ENCODE measurements at places on chromosomes 12 and 14.

DNA sequence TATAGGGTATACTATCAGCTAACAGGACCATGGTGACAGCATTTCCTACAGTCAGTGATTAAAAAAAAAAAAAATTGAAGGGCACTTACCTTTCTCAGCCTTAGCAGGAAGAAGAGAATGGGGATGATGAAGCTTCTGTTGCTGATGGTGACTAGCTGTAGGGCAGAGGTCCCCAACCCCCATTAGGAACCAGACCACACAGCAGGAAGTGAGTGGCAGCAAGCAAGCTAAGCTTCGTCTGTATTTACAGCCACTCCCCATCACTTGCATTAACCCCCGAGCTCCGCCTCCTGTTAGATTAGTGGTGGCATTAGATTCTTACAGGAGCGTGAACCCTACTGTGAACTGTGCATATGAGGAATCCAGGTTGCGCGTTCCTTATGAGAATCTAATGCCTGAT, 91.3 kb upstream of the USP44 start:
- no peak for DNase-seq

DNA sequence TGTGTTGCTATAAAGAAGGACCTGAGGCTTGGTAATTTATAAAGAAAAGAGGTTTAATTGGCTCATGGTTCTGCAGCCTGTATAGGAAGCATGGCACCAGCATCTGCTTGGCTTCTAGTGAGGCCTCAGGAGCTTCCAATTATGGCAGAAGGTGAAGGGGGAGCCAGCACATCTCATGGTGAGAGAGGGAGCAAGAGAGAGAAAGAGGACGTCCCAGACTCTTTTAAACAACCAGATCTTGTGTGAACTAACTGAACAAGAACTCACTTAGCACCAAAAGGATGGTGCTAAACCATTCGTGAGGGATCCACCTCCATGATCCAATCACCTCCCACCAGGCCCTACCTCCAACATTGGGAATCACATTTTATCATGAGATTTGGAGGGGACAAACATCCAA, 6.1 kb upstream of the SNAPC1 start:
- DNase-seq, result no peak

- DNase-seq, result no peak
These were observed 128.0 kb downstream of the RFLNA start for GRCh38 chr12:124422570-124423523.

DNA sequence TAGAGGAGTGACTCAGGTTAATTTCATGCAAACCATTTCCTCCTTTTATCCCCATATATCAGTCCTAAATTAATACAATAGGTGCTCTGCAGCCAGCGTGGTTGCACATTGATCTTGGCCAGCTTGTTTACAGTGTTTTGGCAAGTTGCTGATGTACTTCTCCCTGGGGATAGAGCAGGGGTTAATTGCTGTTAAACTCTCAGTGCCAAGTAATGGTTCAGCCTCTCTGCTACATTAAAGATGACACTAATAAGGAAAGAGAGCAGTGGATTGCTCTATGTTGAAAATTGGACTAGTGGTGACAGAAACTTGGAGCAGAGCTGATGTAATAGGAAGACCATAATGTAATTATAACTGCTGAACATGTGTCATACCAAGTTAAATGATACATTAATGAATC, 717.5 kb downstream of the RERGL start:
- no peak for DNase-seq

- peak; percentile 4 for DNase-seq
These were observed 275.5 kb downstream of the DPF3 start for GRCh38 chr14:72618424-72618823.

GRCh38 chr14:102472791-102473150, 36.8 kb downstream of the ANKRD9 start:
- DNase-seq, result no peak

GRCh38 chr12:110693731-110694130, 4.8 kb upstream of the HVCN1 start:
- no peak for DNase-seq

- no peak for DNase-seq
These were observed 725 bp downstream of the RIMBP2 start for GRCh38 chr12:130715150-130715997.

GRCh38 chr12:58176296-58176869, 235.0 kb downstream of the ATP23 start:
- no peak for DNase-seq

DNA sequence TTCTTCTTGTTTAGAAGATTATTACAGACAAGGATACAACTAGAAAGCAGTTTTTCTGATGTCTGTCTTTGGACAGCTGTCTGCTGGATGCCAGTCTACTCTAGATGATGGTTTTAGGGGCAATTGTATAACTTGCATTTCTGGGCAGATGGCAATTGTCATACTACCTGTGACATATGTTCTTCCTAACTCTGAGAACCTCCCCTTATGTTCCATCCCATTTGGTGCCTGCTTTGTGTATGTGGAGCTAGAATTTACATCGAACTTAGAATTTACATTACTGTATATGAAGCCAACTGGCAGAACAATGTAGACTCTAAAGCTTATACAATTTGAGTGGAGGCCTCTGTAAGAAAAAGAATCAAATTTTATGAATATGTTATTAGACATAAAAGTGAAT, 430.2 kb upstream of the SEL1L start:
- no peak for DNase-seq

DNA sequence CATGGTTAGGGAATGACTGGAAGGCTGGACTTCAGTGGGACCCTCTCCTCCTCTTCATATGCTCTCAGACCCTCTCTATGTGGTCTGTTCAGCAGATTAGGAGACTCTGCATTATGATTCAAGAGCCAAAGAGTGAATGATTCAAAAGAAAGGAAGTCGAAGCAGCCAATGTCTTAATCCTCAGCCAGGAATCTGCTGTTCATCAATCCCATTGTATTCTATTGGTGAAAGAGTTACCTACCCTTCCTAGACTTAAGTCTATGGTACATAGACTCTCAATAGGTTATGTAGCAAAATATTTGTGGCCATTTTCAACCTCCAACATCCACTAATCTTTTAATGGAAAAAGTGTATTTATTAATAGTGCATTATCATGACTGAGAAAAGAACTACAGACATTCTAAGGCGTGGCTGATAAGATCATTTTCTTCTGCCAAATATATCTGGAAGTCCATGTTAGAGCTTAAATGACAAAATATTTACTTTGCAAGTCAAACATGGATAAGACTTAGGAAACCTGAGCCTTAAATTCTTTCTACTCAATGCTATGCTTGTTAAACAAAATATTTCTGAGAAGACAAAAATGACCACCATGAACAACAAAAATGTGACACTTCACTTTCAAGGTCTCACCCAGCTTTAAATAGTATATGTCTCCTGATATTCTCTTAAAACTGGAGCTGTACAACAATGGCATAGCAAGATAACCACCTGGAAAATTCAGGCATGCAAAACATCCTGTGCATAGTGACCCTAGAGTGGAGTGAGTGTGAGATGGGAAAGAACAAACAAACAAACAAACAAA, 1100.6 kb downstream of the GALC start:
- DNase-seq, result no peak

GRCh38 chr14:51546099-51546498, 105.6 kb upstream of the FRMD6 start:
- no peak for DNase-seq

- no peak for DNase-seq
These were observed 389.9 kb downstream of the ADAMTS20 start for GRCh38 chr12:43162138-43162537.

GRCh38 chr12:89883630-89884389, 175.2 kb upstream of the ATP2B1 start:
- DNase-seq, result no peak

DNA sequence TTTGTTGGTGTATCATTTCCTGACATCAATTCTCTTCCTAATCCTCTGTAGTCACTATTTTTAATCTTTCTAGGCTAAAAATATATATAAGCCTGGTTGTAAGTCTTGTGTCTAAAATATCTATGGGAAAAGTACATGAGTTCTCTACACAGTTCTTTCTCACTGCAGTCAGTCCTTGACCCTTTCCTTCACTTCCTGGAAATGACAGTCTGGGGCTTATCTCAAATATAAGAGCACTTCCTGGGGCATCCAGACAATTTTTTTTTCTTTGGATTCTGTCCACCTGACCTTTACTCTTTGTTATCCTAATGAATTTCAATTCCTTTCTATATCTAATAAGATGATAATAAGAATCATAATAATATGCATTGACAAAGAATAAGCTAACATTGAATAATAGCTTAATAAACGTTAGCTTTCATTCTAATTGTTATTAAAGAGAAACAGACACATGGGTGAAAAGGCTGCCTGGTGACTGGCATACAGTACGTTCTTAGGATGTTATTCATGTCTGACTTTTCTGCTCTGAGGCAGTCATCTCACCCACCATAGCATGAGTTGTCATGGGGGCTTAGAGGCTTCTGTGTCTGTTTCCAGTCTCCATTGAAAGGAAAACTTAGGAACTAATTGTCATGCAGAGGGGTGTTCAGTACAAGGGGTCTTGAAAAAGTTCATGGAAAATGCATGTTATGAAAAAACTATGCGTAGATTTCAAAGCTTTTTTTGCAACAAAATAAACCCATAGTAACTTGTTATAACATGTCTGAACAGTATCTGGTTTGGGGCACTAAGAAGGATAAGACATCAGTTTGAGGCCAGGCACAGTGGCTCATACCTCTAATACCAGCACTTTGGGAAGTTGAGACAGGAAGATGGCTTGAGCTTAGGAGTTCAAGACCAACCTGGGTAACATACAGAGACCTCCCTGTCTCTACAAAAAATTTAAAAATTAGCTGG, 66.2 kb upstream of the DNM1L start:
- DNase-seq, result no peak

GRCh38 chr14:98592611-98593170, 679.3 kb downstream of the BCL11B start:
- DNase-seq, result no peak

DNA sequence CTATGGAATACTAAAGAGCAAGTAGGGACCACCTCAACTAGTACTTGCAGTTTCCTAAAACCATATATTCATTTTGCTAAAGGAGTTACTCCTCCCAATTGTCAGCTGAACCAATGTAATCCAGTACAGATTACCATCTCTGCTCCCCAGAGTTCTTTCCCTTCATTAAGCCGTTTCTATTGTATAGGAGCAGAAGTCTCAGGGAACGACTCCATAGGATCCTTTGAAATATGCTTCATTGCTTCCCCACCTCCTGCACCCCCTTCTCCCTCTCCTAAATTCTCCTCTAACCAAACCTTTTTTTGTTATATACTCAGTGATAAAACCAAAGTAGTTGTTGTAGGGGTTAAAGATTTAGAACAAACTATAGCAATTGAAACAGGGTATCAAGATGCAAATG, 30.7 kb upstream of the LALBA start:
- DNase-seq, result no peak

- no peak for DNase-seq
These were observed 50.9 kb upstream of the BCL2L14 start for GRCh38 chr12:12019881-12020280.

- no peak for DNase-seq
These were observed 127.5 kb downstream of the MED13L start for GRCh38 chr12:116150001-116150400.

DNA sequence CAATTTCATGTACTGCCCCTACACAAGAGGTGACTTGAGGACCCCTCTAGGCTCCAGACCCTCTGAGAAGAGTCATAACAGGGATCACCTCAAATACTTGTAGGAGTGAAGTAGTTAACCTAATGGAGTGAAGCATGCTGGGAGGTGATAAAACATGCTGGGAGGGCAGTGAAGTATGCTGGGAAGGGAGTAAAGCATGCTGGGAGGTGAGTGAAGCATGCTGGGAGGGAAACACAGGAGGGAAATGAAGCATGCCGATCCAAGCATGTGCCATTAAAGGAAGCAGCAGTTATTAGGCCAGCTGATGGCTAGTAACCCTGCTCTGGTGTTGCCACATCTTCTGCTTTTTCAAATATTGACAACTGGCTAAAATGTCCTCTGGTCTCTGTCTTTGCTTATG, 70.7 kb upstream of the TRHDE start:
- DNase-seq, result no peak

DNA sequence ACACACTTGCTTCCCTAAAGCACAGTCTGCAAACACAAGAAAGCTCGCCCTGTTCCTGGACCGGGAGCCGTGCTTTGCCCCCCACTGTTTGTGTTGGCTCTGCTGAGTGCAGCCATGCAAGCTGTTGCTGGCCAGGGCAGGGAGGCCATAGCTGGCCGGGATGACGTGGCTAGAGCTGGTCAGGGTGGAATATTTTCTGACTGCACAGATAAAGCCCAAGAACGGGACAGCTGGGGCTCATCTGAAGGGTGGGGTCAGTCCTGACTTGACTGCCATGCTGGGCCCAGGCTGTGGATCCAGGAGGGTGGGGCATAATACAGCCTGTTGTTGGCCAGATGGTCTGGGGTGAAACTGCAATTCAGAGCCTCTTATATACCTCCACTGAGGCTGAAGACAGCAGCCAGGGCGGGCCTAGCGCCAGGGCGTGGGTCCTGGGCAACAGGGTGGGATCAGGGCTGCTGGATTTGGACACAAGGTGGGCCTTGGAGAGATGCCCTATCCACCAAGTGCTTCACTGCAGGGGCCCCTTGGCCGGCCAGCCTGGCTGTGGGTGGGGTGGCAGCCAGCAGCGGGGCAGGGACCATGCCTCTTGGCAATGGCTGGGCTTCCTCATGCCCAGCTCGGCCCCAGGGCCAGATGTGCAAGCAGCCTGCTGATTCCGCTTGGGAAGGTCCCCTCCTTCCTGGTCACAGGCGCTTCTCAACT, 14.8 kb downstream of the KMT5A start:
- DNase-seq, result no peak

DNA sequence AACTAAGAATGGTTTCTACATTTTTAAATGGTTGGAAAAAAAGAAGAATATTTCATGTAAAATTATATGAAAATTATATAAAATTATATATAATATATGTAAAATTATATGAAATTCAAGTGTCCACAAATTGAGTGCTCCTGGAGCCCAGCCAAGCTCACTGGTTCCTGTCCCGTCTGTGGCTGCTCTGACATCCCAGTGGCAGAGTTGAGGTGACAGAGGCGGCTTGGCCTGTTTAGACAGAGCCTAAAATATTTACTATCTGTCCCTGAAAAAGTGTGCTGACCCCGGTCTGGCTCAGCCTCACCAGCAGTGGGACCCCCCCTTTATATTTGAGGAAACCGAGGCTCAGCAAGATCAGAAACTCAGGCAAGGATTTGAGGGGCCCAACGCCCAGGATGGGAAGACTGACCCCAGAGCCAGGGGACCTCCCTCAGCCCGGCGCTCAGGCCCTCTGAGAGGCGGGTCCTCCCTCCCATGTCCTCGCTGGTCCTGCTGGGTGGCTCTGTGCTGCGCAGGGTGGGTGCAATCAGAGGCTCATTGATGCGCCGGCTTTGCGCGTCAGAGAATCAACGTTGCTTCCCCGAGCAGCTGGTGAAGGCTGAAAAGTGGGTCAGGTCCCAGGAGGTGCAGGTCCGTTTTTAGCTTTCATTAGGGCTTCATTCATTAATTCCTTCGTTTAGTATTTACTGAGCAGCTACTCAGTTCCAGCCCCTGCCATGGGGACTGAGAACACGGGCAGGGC, 21.5 kb upstream of the BEGAIN start:
- no peak for DNase-seq

DNA sequence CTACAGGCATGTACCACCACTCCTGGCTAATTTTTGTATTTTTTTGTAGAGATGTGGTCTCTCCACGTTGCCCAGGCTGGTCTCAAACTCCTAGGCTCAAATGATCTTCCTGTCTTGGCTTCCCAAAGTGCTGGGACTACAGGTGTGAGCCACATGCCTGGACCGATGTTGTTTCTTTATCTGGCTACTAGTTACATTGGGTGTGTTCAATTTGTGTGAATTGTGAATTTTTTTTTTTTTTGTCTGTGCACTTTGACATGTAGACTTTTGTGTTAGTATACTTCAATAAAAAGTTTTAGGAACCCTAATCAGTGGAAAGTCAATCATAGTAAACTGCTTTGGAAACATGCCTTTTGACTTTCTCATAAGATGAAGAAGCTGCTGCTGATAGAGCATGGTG, 24.0 kb upstream of the SLC17A8 start:
- DNase-seq, result no peak
